ENCODE measurements at places on chromosomes 16 and 17. TPM values are rescaled to one million over a fixed set of nuclear protein-coding genes. Genes with fewer than 3 reads are reported as not detected.

DNA sequence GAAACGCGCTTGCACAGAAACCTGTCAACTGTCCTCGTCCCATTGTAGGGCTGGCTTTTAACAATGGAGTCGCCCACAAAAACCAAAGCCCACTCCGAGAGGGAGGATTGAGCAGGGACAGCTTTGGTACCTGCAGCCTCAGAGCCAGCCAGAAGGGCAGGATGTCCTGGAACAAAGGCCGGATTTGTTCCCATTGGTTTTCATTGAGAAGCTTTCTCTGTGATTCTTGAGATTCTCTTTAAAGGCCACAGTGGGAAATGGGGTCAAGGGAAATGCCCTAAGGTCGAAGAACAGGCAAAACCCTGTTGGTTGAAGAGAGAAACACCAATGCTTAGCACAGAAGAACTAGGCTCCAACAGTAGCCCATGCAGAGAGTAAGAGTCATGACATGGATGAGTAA, 65.4 kb downstream of the C16orf78 start:
- DNase-seq: no peak

- no peak for DNase-seq
Observed at GRCh38 chr17:8375738-8376259, 705 bp downstream of the KRABD2 start.

- no peak for DNase-seq
Observed at GRCh38 chr17:80414508-80414802, 512 bp upstream of the ENDOV start.

GRCh38 chr16:68081861-68082628, 3.1 kb upstream of the NFATC3 start:
- DNase-seq: no peak

- no peak for DNase-seq
Observed at GRCh38 chr17:79785900-79786810, 8.2 kb downstream of the CBX2 start.

- no peak for DNase-seq
Observed at GRCh38 chr17:63571632-63572310, 21.5 kb downstream of the DCAF7 start.

- DNase-seq: no peak
Observed at GRCh38 chr16:68401871-68402747, 46.2 kb downstream of the SMPD3 start.

CCL13 gene
- not detected for total RNA-seq

NAE1 gene
- total RNA-seq: 98.3 TPM

LITAFD gene
- not detected for total RNA-seq
